Fibroblast of skin of left quadriceps (primary cell): ENCODE measurements at places on chromosomes 4 and X.

DNA sequence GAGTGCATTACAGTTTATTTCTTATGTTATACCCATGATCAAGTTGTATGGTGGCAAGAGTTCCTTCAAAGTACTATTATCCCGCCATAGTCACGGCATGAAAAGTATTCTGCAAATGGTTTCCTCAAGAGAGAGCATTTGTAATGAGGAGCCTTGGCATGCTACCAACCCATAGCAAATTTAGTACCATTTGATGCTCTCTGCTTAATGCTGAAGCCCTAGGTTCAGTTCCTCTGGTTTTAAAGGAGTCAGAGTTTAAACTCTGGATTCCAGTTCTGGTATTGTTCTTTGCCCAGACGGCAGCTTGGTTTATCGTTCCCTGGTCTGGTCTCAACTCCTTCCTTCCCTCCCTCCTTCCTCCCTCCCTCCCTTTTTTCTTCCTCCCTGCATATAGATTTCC, 371.3 kb downstream of the BMPR1B start:
- DNase-seq, result no peak

DNA sequence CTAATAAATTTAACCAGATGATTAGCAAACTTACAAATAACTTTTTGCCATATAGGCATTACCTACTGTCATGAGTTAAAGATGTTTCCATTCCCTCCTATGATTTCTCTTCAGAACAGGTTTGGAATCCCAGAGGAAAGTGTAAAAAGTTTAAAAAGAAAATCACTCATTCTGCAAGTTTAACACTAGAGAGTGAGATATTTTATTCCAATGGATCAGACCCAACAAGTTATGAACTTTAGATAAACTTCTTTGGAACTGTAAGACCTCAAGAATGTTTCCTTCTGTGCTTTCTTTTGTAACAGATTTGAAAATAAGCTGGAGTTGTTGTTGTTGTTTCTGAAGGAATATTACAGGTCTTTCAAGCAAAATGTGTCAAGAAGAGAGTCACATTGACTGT, 51.6 kb downstream of the PPP3CA start:
- no peak for DNase-seq

DNA sequence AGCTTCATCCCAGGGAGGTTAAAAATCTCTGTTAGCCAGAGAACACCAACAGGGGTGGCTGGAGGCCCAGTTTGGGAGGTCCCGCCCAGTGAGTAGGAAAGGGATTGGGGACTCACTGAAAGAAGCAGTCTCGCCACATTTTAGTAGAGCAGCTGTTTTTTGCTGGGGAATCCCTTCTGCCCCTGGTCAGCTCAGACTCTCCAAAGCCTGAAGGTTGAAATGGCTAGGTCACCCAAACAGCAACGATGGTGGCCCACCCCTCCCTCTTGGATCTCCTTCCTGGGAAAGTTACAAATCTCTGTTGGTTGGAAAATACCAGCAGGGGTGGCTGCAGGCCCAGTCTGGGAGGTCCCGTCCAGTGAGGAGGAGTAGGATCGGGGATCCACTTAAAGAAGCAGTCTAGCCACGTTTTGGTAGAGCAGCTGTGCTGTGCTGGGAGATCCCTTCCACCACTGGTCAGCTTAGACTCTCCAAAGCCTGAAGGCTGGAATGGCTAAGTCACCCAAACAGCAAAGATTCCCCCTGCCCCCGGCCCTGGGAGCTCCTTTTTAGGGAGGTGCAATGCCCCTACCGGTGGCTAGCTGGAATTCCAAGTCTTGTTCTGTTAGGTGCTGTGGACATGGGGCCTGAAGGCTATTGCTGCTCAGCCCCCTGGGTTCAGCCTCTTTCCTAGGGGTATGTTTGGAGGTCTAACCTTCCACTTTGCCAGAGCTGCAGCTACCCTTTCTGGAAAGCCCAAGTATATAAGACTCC, 40.0 kb upstream of the TEX13A start:
- DNase-seq, result no peak

DNA sequence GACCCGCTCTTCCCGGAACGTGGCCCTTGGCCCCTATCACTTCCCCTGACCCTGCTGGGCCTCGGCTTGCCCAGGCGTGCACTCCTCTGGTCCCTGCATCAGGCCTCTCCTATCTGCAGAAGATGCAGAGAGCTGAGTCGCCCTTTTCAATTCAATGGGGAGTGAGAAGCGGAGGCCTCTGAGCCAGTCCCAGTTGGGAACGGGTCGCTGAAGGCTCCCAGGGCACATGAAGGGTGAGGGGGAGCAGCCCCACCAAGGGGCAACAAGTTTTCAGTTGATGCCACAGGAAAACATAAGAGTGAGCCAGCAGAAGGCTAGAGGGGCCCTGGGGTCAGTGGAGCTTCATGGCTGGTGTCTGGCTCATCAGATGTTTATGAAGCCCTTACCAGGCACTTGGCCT, 17.1 kb downstream of the PSAPL1 start:
- no peak for DNase-seq

GRCh38 chrX:121869876-121870477, 822.6 kb downstream of the GLUD2 start:
- DNase-seq, result no peak

DNA sequence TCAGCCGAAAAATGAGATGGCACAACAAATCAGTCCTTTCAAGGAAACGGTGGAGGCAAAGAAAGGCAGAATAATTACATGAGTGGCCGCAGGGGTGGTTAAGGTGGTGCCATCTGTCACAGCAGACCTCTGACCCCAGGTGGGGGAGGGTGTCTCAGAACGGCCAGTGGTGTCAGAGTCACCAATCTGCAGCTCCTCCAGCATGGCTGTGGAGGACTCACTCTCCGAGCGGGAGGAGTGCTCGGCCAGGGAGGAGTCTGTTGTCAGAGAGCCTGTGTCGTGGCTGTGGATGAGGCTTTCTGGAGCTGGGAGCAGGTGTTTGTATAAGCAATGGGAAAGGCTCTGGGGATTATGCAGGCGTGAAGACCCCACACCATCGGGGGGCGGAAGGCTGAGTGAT, 130.3 kb upstream of the PDLIM3 start:
- no peak for DNase-seq

DNA sequence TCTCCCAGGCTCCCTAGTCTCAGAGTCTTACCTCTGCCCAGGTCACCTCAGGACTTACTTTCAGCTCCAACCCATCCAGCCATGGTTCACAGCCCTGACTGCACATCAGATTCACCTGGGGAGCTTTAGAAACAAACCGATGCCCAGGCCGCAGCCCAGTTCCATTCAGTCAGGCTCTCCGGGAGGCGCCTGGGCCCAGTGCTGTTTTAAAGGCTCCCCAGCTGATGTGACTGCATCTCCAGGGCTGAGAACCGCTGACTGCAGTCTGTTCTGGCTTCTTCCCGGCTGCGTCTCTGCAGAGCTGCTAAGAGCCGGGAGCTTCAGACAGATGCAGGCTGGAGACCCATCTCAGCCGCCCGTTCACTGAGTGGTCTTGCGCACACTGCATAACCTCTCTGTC, 44.4 kb upstream of the LGI2 start:
- DNase-seq, result no peak

DNA sequence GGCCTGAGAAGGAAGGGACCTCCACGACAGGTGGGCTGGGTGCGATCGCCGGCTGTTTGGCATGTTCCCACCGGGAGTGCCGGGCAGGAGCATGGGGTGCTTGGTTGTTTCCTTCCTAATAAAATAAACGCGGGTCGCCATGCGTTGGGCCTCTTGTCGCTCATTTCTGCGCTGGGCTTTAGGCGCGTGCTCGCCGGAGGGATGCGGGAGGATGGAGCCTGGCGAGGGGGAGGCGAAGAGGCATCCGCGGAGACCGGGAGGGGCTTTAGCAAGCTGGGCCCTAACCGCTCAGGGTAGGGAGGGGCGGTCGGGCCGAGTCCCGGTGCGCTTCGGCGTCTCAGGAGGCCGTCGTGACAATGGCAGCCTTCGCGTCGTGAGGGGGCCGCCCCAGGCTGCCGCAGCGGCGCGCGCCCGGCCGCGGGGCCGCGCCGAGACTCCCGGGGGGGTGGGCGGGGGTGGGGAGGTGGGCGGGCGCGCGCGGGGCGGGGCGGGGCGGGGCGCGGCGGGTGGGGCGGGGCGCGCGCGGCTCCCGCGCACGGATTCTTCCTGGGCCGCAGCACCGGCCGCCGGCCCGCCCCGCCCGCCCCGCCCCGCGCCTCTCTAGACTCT, 476 bp upstream of the GDI1 start:
- no peak for DNase-seq

- no peak for DNase-seq
These were observed 32.6 kb downstream of the DOCK11 start for GRCh38 chrX:118528071-118528737.

GRCh38 chr4:152460488-152460887, 75.4 kb downstream of the FBXW7 start:
- peak; percentile 64 for DNase-seq

- DNase-seq, result peak; percentile 50
These were observed 1176.7 kb downstream of the NLGN4X start for GRCh38 chrX:5051831-5052491.

GRCh38 chr4:95450294-95450693, 98.5 kb downstream of the UNC5C start:
- no peak for DNase-seq

GRCh38 chr4:23828020-23828715, 61.7 kb downstream of the PPARGC1A start:
- no peak for DNase-seq

GRCh38 chr4:98744372-98745150, 86.2 kb upstream of the TSPAN5 start:
- DNase-seq, result no peak

DNA sequence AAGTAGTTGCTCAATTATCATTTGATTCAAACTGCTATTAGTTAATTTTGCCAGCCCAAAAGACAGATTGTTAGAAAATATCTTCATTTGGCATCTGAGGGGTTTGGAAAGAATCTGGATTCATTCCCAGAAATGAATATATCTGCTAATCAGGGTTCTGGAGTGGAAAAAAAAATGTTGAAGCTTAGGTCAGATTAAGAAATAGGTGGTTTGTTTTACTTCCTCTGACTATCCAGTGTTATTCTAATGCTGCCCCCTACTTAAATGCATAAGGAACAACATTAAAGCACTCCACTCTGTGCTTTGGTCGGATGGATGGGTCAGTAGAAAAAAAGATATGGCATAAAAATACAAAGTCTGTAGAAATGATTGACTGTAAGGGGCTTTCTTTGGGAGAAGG, 89.0 kb downstream of the LUZP4 start:
- DNase-seq, result no peak

GRCh38 chrX:330726-331150, 12.1 kb upstream of the GTPBP6 start:
- no peak for DNase-seq

DNA sequence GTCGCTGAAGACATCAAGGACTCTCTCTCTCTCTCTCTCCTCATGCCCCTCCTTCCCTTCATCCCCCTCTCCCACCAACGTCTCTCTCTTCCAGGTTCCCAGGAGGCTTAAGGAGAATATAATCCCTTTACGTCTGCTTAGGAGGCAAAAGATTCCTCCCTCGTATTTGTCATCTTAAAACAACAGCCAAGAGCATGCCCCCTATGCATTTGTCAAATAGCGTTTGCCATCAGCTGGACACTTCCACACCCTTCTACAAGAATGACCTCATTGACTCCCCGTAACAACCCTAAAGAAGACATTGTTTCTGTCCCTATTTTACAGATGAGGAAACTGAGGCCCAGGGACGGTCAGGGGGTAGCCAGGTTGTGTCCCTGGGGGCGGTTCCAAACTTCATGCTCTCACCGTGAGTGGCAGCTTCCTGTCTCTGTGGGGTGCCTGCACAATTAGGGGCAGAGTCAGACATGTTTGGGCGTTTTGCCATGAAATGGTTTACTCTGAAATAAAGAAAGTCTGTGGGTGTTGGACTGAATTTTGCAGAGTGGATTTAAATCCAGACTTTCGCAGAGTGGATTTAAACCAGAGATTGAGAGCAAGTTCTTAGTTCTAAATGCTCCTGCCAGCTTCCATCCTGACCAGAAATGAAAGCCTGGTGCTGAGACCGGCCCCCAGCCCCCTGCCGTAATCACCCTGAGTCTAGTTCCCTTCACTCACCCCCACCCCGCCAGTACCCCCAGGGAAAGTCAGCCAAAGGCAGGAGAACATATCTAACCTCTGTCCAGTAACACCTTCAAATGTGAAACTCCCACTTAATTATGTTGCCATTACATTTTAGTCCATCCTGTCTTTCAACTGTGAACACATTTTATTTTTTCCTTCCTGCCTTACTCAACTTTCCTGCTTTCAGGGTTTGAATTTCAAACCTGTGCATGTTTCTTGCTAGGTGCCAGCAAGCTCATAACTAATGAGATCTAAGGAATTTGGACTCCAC, 44.3 kb upstream of the TBL1X start:
- no peak for DNase-seq

DNA sequence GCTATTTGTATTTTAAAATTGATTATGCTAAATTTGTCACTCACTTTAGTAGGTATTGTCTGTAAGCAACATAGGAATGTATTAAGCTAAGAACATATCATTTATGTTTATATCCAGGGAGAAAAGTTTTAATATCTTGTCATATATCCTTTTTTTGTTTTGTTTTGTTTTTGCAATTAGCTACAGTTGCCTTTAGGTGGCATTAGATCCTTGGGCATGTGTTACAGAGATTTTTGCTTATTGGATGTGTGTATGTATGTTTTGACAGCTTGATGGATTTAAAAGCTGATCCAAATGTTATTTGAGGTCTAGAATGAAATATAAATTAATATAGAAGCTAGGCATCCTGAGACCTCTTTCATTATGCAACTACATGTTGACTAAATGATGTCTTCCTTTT, 36.1 kb upstream of the OTUD4 start:
- DNase-seq, result peak; percentile 23

GRCh38 chr4:89836031-89836745, 773 bp downstream of the SNCA start:
- no peak for DNase-seq

DNA sequence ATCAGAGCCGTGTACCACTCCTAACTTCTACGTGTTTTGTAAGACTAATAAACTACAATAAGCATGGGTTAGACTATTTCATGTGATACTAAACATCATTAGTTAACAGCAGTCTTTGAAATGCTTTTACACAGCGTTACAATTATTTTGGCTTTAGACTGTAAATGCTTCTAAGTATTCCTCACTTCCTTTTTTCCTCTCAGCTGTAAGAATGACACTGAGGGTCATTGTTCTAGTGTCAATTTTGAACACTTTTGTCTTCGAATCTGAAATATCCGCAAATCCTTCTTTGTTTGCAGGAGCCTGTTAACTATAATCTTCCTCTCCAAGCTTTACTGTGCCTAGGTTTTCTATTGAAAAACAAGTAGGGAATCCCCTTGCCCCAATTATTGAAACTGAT, 1.5 kb downstream of the ABCE1 start:
- DNase-seq, result no peak
